NCI-H1092 (cell line): ENCODE measurements at places on chromosomes 1 and 21.
A peak's percentile ranks its signal among the peaks of the same experiment; 100 is the strongest.

DNA sequence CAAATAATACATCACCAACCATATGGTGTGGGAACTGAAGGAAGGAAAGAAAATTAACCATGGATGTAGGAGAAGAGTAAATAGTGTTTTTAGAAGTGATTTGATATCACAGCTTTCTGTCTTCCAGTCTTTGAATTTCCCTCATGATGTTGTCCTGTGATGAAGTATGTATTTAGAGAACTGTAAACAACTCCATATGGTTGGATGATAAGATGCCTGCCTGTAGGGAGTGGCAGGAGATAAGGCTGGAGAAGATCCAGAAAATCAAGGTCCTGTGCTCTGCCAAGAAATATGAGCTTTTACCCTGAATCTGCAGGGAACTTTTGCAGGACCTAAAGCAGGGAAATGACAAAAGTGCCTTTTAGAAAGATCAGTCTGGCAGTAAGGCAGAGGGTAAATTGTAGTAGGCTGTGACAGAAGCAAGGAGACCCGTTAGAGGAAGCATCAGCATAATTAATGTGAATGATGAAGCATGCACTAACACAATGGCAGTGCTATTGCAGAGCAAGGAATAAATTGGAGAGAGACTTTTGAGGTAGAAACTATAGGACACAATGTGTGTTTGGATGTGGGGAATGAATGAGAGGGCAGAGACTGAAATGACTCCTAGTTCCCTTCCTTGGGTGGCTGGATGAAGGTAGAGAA, 21.9 kb downstream of the CEPT1 start:
- DNase-seq: peak; percentile 3

GRCh38 chr1:5828308-5828935, 163.8 kb downstream of the NPHP4 start:
- no peak for DNase-seq

DNA sequence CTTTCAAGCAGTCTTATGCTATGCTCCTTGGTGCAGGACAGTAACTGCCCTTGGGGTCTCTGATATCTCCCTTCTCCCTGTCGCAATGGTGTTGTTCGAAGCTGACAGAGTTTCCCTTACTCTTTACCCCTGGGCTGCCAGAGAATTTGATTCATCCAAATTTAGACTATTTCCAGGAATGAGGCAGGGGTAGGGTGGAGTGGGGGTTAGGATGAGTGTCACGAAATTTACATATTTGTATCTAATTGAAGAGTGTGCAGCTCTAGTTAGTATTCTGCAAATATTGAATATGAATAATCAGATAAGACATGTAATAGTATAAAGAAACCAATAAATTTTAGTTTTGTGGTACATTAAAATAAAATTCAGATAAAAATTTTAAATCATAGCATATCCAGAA, 140.0 kb upstream of the LMO4 start:
- DNase-seq: no peak

DNA sequence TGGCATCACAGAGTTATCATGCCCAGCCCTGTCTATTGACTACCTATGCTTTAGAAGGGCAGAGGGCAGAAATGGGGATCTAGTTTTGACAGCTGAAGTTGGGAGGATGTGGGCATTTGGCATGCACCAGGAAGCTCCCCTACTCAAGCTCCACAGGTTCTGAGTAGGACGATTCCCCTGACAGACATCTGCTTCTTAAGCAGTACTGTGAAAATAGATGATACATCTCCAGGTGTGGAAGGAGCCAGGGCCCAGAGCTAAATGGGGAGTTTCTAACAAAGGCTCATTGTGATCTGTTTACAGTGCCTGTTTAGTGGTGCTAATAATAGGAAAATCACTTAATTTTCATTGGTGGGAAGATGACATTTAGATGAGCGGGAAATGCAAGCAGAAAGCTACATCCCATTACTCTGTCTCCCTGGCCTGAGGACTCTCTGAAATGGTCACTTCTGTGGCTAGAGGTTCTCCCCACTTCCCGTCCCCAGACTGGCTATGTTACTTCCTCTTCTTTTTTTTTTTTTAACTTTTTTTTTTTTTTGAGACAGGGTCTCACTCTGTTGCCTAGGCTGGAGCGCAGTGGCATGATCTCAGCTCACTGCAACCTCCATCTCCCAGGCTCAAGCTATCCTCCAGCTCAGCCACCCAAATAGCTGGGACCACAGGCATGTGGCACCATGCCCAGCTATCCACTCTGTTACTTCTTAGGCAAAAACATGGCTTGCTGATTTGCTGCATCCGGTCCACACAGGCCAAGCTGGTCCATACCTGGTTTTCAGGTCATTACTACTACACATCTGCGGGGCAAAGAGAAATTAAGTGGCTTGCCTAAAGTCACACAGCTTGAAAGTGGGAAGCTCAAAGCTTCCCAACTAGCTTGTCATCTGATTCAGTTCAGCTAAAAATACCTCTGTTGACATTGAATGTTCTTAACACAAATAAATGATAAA, 23.2 kb upstream of the CNIH3 start:
- no peak for DNase-seq

DNA sequence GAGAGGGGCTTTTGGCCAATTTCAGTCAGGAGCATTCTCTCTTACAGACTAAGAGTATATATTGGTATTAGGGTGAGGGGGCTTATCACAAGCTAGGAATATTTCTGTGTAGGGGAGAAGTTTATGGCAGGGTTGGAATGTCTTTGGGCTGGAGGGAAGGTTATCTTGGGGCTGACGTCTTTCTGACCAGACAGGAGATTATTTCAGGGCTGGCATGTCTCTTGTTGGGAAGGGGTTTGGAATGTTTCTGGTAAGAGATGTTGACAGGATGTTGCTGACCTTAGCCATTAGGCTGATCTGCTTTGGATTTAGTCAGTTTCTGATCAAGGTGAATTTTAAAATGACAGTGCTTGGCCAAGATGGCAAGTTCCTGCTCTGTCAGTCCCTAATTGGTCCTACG, 17.8 kb upstream of the HSD3B1 start:
- no peak for DNase-seq

- no peak for DNase-seq
Observed at GRCh38 chr1:245000872-245001188, 136.5 kb upstream of the HNRNPU start.

DNA sequence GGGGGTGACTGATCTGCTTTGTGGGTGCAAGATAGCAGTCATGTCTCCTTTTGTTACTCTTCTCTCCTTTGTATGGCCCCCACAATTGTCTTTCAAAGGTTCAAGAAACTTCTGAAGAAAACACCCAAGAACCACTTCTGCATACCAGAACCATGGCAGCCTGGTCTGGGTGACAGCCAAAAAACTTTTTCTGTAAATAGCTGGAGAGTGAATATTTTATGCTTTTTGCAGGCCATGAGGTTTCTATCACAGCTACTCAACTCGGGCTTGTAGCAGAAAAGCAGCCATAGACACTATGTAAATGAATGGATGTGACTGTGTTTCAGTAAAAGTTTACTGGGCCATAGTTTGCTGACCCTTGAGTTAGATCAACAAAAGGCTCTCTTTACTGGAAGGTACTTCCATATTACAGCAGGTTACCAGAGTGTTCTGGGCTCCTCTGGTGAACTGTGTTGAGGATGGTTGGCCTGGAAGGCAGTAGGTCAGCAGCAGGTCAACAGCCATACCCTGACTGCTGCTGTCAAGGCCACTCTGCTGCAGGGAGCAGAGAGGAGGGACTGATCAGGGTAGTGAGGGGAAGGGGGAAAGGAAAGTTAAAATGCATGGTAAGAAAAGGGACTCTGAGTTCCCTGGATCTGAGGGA, 116.4 kb downstream of the GDAP2 start:
- no peak for DNase-seq
